ENCODE measurements at places on chromosomes 6 and 20.

GRCh38 chr20:31560746-31561598 is 44.1 kb upstream of the ID1 start:
- DNase-seq = no peak

DNA sequence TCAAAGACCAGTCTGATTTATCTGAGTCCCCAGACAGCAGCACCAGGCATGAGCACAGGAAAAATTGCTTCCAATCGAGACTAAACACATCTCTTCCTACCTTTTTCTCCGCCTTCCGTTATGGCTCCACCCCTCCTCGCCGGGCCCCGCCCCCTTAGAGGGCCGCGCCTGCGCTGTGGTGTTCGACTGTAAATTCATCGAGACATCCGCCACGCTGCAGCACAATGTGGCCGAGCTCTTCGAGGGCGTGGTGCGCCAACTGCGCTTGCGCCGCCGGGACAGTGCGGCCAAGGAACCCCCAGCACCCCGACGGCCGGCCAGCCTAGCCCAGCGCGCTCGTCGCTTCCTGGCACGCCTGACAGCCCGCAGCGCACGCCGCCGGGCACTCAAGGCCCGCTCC is 8.9 kb downstream of the REM1 start:
- DNase-seq = no peak

DNA sequence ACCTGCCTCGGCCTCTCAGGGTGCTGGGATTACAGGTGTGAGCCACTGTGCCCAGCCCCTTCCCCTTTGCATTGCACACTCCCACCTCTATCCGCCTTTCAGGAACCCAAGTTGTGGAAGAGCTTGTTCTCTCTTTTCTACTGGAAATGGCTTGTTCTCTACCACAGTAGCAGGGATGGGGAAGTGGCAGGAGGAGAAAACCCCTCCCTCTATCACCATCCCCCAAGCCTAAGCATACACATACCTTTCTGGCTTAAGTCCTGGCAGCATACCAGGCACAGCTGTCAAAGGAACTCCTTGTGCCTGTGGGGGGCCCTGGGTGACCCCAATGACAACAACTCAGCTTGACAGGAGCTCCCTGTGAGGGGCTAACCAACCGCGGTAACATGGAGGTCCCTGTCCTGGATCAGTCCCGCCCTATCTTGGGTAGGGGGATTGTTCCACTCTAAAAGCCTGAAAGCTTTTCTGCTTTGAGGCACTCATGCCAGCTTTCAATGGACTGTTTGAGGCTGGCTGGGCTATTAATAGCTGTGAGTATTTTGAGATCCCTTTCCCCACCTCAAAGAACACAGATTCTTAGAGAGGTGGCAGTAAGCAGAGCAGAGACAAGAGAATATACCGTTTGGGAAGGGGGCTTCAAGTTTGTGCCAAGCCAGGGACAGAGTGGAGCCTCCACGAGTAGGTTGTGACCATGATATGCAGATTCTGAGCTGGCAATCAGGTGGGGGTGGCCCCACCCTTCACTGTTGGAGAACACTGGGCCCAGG is 2.3 kb downstream of the KLHDC3 start:
- no peak for DNase-seq

- no peak for DNase-seq
Measured at GRCh38 chr20:58471193-58472164, 43.7 kb downstream of the APCDD1L start.

GRCh38 chr6:135320721-135321621 is 139.9 kb downstream of the MYB start:
- no peak for DNase-seq

- DNase-seq = no peak
Measured at GRCh38 chr20:58043236-58044140, 185.0 kb downstream of the ANKRD60 start.

- no peak for DNase-seq
Measured at GRCh38 chr6:10643201-10643651, 51.2 kb downstream of the C6orf52 start.

DNA sequence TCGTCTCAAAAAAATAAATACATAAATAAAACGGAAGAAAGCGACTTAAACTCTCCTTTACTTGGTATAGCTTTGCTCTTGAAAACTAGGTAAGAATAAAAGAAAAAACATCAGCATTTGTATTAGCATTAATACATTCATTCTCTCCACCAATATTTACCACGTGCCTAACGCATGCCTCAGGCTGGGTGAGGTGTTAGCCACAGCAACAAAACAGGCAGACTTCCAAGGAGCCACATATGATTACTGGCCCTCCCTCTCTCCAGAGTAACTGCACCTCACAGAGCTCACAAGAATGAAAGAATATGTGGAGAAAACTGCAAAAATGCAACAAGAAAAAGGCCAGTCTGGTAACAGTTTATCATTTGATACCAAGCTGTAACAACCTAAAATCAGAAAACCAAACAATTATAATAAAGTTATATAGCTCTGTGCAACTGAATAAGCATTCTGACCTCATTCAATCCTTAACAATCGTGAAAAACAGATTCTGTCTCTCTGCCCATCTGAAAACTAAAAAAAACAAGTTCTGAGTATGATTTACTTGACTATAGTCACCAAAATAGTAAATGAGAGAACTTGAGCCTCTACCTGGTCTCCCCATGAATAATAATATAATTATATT is 5.2 kb downstream of the NAPB start:
- DNase-seq = no peak

- no peak for DNase-seq
Measured at GRCh38 chr6:158703111-158703836, 53.4 kb downstream of the SYTL3 start.

DNA sequence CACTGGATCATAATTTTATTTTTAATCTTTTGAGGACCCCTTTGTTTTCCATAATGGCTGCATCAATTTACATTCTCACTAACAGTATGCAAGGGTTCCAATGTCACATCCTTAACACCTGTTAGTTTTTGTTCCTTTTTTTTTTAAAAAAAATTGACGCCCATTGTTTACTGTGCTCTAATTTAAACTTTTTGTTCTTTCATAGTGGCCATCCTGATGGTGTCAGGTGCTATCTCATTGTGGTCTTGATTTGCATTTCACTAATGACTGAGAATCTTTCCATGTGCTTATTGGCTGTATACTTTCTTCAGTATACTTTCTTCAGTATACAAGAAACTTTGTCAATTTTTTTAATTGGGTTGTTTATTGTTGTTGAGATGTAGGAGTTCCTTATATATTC is 347.0 kb downstream of the RNGTT start:
- no peak for DNase-seq

DNA sequence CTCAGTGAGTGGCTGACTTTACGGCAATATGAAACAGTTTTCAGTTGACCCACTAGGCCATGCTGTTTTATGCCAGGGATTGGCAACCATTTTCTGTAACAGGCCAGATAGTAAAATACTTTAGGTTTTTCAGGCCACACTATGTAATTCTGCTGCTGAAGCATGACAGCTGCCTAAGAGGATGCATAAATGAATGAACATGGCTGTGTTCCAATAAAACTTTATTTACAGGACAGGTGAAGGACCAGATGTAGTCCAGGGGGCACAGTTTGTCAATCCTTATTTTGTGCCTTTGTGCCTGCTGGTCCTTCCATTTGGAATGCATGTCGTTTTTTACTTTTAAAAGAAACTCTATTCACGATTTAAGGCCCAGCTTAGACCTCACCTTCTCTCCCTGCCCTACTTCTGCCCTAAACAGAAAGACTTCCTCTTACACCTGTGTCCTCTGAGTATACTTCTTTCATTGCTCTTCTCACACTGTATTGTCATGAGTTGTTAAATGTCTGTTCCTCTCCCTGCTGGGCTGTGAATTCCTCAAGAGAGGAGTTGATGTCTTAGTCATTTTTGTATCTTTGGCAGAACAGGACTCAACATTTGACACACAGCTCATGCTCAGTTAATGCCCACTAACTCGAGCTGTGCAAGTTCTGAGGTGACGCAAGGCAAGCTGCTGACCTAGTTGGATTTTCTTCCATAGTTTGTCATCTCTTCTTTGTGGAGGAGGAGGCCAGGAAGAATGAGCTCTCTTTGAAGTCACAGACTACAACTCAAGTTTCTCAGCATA is 90.1 kb upstream of the MAP7 start:
- DNase-seq = no peak

DNA sequence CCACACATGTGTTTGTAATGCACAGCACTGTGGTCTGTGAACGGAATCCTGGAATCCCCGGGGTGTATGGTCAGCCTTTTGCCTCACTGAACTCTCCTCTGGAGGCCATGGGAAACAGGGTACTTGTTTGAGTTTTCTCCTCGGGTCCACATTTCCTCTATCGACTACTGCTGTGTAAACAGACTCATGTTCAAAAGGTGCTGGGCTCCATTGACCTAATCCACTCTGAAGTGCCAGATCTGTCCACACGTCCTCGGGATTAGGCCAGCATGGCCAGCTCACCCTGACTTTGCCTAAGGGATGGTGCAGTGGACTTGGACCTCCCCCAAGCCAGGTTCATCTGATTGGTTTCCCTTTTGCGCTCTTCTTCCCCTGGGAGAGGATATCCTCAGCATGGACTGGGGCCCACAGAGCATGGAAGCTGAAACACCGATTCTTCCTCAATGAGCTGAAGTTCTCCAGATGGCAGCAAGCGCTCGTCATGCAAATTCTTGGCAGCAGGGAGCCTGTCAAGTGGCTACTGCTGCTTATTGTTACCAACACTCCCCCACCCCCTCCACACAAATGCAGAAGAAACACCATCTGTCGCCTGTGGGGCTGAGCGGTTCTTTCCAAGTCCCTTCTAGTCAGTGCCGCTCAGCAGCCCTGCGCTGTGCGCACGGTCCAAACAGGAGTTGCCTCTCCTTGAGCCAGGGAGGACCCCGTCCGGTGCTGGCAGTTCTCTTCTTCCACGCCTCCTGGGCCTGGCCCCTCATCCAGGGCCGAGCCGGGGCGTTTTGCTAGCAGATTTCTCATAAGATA is 292.6 kb upstream of the MARCKS start:
- DNase-seq = no peak

GRCh38 chr20:37839432-37839827 is 63.5 kb upstream of the VSTM2L start:
- DNase-seq = no peak

DNA sequence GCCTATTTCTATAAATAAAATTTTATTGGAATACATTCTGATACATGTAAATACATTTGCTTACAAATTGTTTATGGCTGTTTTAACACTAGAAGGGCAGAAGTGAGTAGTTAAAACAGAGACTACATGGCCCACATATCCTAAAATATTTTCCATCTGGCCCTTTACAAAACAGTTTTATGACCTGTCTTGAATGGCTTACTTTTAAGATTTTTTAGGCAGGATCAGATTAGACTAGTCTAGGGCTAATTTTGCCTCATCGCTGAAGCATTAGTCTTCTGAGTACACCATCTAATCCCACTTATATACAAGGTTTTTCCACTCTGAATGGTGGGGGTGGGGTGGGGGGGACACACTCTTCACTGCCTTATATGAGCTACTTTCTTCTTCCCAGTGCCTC is 27.1 kb downstream of the PLAGL1 start:
- no peak for DNase-seq

DNA sequence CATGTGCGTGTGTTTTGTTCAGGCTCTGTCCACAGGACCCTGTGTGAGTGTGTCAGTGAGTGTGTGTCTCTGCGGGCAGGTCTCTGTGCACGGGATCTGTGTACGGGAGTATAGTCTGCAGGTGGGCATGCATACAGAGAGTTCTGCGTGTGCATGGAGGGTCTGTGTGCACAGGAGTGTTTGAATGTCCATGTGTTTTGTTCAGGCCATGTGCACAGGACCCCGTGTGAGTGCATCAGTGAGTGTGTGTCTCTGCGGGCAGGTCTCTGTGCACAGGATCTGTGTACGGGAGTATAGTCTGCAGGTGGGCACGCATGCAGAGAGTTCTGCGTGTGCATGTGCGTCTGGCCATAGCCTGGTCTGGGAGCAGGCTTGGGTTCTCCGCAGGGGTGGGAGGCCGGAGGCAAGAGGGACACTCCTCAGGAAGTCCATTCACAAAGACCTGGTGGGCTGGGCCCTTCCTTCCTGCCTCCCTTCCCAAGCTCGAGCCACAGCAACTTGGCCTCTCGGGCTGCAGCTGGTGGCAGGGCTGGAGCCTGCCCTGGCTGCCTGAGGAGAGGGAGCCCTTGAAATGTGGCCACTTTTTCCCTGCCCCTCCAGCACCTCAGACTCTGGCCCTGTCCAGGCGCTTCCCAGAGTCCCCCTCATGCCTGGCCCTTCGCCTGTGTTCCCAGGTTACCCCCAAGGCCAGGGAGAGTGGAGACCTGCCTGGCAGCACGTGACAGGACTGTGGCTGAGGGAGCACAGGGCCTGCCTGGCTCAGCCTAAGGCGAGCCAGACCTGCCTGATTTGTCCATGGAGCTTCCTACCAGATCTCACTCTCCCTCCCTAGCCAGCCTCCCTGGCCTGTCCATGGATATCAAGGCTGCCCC is 6.8 kb downstream of the HSPA12B start:
- DNase-seq = no peak

DNA sequence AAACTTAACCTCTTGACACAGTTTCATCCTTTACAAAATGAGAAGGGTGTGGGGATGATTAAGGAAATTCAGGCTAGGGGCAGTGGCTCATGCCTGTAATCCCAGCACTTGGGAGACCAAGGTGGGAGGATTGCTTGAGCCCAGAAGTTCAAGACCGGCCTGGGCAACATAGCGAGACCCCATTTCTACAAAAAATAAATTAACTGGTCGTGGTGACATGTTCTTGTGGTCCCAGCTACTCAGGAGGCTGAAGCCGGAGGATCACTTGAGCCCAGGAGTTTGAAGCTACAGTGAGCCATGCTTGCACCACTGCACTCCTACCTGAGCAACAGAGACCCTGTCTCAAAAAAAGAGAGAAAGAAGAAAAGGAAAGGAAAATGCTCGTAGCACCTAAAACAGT is 9.0 kb downstream of the ZSWIM3 start:
- DNase-seq = no peak

GRCh38 chr6:150128425-150128824 is 14.4 kb upstream of the PPP1R14C start:
- DNase-seq = no peak

- DNase-seq = no peak
Measured at GRCh38 chr6:123804787-123805540, 1.3 kb downstream of the NKAIN2 start.

GRCh38 chr20:32607324-32607723 is 22.2 kb upstream of the NOL4L start:
- no peak for DNase-seq

- no peak for DNase-seq
Measured at GRCh38 chr6:98634569-98634968, 199.8 kb upstream of the POU3F2 start.

DNA sequence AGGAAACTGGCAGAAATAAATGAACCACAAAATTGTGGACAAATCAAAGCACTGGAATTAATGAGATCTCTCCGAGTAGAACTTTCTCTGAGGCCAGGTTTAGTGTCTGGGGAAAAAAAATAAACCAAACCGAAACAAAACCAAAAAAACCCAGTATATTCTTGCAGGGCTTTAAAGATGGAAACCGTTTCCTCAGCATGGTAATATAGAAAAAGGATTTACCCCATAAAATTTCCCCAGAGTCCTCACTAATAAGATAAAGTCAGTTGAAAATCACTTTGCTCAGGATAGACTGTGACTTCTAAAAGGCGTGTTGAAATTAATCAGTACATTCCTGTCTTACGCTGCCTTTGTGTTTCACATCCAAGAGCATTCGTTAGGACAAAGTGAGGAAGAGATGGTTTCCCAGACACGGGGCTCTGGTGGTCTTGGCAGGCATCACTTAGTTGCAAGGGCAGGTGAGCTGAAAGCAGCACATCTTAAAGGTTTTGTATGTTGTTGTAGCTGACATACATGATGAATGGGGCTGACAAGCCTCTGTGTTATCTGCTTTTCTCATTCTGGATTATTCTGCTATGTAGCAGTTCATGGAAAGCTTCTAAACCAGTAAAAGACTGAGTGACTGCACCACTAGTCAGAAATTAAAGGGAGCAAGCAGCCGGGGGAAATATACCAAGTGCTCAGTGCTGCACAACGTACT is 85.2 kb upstream of the PRL start:
- no peak for DNase-seq

GRCh38 chr6:113293423-113293740 is 563.8 kb upstream of the MARCKS start:
- no peak for DNase-seq

All from natural killer cell treated with Interleukin-12 subunit alpha and Interleukin-12 subunit beta and Interleukin-15 and Interleukin-18, amount 100 ng/mL, for 72 hours (primary cell).